ENCODE measurements at places on chromosomes 1 and 21.
A peak's percentile ranks its signal among the peaks of the same experiment; 100 is the strongest.

DNA sequence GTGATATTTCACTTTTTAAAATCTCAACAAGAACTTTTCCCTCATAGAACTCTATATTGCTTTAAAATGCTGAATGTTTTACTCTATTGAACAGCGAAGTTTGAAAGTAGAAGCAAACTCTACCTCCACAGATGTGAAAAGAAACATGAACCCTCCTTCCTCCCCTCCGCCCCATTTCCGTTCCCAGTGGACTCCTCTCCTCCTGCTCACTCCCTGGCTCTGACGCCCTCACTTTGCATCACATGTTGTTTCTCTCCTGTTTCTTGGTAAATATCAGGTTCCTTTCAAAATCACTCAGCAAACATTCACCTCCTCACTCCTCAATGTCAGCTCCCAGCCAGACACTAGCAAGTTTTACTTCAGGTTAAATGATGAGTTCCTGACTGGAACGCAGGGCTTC lies 34.6 kb downstream of the KCNH1 start:
- DNase-seq = no peak

DNA sequence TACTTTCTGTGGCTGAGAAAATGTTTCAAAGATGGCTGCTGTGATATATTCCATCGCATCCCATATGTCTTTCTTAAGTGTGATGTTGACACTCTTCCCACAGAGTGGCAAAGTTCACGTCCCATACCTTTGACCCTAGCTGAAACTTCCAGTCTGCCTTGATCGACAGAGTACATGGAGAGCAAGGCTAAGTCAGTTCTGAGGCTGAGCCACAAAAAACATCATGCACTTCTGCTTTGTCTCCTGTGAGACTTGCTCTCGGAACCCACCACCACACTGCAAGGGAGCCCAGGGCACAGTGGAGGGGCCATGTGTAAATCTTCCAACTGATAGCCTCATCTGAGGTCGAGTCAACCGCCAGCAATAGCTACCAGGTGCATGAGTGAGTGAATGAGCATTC lies 431.9 kb upstream of the RUNX1 start:
- no peak for DNase-seq

- DNase-seq = no peak
Measured at GRCh38 chr1:156748670-156749418, 2.6 kb downstream of the HDGF start.

DNA sequence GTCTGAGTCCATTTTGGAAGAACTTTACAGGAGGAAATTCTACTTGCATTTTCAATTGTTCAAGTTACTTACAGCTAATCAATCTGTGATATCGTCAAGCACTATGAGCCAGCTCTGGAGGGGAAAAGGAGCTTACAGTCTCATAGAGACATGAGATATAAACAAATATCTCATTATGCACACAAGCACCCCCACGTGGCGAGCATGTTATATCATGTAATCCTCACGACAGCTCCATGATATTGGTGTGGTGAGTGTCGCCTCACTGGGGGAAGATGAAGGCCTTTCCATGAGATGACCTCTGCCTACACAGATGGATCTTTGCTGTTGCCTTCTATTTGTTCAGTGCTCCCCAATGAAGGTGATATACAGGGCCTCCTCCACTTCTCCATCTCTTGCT lies 34.6 kb downstream of the TNR start:
- DNase-seq = no peak

DNA sequence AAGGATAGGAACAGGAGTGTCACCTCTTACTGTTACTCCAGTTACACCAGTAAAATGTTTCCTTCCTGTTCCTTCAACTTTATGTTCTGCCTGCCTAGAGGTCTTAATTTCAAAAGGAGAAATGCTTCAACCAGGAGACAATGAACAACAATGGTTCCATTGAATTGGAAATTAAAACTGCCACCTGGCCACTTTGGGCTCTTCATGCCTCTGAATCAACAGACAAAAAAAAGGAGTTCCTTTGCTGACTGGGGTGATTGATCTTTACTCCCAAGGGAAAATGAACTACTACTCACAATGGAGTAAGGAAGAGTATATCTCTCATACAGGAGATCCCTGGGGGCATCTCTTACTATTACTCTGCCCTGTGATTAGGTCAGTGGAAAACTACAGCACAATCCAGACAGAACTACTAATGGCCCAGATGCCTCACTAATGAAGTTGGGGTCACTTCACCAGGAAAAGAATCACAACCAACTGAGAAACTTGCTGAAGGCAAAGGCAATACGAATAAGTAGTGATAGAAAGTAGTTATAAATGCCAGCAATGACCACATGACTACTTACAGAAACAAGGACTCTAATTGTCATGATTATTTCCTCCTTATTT lies 76.6 kb upstream of the PRDX6 start:
- no peak for DNase-seq

DNA sequence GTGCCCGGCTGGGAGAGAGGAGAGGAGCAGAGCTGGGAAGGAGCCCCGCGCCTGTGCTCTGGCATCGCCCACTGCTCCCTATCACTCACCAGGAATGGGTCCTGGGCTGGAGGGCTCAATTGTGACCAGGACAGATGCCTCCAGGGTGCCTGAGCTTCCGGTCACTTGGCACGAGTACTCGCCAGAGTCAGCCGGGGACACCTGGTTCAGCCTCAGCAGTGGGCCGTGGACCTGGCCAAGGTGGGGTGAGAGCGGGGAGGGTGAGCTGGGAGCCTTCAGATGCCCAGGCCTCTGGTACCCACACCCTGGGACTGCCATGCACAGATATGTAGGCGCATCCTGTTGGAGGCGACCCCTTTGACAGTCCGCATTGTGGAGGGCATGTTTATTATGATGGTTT lies 31.1 kb downstream of the LDLRAD2 start:
- DNase-seq = no peak

- DNase-seq = no peak
Measured at GRCh38 chr1:119451158-119451557, 36.2 kb downstream of the HSD3B2 start.

DNA sequence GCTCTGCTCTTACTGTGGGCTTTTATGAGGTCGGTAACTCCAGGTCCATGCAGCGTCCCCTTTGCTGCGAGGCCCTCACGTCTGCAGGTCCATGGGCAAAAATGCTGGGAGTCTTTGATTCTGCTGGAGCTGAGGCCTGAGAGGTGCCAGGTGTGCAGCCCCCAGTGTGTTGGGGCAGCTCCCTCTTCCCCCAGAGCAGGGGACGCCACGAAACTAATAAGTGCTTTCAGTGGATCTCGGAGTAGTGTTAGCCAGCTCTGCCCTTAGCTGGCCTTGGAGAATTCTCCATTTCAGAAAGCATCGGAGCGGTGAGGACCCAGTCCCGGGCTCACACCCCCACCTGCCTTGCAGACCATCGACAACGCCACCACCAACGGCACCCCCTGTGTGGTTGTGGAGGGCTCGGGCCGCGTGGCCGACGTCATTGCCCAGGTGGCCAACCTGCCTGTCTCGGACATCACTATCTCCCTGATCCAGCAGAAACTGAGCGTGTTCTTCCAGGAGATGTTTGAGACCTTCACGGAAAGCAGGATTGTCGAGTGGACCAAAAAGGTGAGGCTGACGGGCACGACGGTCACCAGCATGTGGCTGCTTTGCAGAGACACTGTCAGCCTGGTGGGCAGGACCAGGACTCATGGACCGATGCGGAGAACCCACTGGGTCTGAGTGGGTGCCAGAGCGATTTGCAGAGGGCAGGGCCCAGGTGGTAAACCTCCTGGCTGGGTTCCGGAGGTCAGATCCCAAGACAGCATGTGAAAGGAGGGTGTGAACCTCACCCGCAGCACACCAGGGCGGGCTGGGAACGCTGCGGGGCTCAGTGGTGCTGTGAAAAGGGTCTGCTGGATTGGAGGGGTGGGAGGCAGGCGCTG lies 25.5 kb downstream of the TRPM2 start:
- DNase-seq = no peak

- DNase-seq = no peak
Measured at GRCh38 chr1:246897302-246897701, 34.4 kb downstream of the AHCTF1 start.

DNA sequence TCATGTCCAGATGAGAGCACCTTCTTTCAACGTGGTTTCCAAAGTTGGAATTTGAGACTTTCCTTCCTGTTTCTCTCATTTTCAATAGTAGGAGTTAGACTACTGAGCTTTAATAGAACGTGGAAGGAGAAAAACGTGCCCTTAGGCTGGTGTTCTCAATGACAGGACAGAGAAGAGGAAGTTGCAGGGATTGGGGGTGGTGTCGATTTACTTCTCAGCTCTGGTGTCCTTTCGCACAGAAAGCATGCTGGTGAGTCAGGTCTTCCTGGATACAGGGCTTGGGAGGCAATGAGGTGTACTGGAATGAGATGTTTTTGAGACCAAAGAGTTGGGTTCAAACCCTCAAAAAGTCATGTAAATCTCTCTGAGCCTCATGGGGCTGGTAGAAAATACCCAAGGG lies 67.1 kb downstream of the HIVEP3 start:
- no peak for DNase-seq

GRCh38 chr1:166865926-166866325 lies 10.1 kb downstream of the TADA1 start:
- DNase-seq = no peak

DNA sequence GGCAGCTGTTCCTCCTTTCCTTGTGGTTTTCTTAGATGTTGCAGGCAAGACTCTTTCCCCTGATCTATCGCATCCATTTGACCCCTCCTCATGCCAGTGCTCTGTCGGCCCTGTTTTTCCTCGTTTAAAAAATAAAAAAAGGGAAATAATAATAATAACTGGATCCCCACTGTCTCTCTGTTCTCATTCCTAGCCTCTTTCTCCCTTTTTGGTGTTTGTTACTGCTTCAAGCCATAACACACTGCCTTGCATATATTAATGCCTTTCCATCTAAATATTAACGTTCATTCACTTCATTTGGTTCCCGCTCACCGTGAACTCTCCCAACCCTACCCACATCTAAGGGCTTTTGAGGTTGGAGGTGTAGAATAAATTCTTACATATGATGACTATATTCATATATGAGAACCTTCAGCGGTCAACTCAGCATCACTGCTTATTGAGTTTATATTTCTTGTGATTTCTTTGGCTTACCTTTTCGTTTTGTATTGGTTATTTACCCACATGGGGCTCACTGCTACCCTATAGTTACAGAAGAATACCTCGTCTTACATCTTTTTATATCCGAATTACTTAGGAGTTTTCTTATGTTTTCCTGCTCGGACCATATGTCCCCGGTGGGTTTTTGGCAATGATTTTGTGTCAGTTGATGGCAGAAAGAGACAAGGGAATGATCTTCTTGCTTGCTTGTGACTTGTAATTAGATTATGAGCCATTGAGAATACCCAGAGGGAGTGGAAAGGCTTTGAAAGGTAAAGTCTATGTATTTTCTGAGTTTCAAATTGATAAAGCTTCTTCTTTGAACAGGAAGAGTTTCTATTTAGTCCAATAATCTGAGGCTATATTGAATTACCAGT lies 805 bp downstream of the ATG4C start:
- DNase-seq = peak; percentile 10

GRCh38 chr1:151936653-151937052 lies 27.3 kb upstream of the THEM4 start:
- DNase-seq = no peak

DNA sequence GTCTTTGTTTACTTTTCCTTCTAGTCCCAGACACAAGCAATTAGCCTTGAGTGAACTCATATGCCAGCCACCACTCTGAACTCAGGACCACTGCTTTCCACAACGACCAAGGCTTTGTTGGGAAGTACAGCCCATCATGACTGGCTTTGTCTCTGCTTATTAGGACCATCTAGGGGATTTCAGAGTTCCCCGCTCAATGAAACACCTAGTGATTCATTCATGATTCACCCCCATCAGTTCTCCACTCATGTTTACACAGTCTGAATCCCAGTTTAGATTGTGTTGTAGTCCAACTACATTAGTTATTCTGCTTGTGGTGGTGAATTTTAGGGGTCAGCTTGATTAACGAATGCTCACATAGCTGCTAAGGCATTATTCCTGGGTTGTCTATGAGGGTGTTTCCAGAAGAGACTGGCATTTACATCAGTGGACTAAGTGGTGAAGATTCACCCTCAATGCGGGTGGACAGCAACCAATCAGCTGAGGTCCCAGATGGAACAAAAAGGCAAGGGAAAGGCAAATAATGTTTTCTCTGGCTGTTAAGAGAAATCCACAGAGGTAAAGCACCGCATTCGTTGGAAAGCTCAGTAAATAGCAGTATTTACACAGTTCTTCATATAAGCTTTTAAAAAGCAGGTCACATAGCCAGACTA lies 122.7 kb downstream of the RGS21 start:
- no peak for DNase-seq

DNA sequence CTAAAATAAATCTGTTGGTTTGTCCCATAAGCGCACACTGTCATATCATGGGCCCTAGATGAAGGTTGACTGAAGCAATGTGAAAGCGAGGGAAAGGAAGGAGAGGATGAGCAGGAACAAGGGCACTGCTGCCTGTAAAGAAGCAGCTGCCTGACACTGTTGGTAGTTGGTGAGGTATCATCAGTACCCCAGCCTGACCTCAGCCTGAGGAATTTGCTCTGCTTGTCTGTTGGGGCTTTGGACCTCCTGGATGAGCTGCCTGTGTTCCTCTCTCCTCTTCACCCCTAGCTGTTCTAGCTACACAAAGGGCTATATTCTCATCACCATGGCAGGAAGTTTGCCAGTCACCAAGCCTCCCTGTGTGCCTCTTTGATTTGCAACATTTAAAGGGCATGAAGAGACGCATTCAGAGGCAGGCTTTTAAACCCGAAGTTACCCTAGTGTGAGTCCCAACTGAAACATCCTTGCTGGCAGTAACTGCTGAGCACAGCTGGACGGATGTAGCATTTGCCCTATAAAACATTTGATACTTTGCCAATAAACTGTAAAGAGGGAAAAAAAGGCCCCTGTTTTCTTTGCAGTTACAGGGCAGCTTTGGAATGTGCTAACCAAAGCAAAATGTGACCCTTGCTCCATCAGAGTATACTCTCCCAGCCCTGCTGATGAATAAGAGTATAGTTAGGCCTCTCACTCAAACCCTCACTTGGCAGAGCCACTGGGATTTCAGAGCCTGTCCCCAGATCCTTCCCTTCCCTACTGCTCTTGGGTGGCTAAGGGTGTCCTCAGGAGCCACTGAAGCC lies 22.2 kb upstream of the SPATA6 start:
- DNase-seq = no peak

DNA sequence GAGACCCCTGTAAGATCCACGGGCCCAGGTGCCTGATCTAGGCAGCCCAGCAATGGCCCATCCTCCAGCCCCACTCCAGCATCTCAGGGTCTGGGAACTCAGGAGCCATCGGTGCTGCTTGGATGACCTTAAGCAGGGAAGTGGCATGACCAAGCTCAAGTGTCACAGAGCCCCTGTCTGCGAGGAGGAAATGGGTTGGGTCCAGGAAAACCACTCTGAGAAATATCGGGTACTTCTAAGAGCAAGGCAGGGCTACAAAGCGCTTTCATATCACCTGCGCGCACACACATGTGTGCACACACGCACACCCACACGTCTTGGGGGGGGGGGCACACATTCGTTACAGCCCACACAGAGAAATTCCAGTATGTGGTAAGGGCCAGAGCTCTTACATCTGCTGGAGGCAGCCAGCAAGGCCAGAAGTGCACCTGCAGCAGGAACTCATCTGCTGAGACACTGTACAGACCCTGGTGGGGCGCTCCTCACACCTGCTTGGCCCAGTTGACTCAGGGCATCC lies 32.6 kb upstream of the SPOCD1 start:
- DNase-seq = peak; percentile 51

All from GM12891 (cell line).